ENCODE measurements at places on chromosomes 2 and 18.

GRCh38 chr18:13265008-13265910, 46.7 kb downstream of the LDLRAD4 start:
- DNase-seq = no peak

DNA sequence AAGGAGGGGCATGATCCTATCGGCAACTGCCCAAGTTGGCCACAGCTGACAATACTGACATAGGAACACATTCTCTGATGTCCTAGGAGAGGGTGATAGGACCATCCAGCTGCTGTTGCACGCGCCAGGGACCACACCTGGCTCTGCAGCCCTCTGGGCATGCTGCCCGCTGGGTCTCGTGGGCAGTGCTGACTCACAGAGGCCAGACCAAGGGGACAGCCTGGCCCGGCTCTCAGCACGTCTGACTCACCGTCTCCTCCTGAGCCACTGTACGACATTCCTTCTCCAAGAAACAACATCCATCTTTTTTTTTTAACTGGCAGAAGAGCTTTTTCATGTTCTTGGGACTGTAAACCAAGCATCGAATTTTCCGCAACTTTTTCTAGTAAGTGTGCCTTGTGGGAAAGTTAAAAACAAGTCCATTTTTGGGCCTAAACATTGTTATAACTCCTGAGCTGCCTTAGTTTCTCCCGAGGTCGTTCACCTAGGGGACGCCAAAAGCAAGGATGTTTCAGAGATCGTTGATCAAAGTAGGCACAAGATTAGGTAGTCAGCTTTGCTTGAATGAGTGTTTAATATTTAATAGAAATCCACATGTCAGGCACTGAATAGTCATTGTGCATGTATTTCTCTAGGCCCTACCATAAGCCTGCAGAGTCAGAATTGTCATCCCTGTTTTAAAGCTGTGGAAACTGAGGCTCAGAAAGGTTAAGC, 100.3 kb downstream of the TTC32 start:
- no peak for DNase-seq

DNA sequence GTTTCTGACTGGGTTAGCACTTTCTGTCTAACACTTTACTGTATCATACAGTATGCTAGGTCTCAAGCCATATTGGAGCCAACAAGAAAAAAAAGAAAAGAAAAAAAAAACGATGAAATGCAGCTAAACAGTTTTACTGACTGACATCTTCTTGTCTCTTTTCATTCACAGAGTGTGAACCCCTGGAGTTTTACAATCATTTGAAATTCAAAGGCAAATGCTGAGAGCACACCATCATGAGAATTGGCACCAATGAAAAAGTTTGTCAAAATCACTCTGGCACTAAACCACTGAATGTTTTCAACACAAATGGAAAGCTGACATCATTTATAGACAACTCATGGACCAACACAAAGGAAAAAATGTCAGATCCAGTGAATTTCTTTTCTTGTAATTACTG, 513.3 kb downstream of the LRRTM4 start:
- DNase-seq = no peak

- DNase-seq = no peak
Observed at GRCh38 chr2:173749315-173749714, 215.9 kb downstream of the SP3 start.

DNA sequence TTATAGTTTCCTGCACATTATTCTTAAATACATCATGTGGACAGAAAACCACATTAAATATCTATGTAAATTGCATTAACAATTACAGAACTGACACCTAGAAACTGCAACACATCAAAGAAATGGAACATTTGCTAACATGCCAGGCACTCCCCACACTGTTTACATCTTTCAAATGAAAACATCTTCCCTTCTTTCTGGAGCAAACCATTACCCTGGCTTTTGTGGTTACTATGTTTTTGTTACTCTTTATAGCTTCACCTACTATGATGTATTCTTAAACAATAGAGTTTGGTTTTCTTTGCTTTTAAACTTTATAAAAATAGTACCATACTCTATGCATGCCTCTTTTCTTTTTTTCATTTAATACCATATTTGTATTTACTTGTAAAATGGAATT, 1894.5 kb upstream of the CELF4 start:
- DNase-seq = no peak

DNA sequence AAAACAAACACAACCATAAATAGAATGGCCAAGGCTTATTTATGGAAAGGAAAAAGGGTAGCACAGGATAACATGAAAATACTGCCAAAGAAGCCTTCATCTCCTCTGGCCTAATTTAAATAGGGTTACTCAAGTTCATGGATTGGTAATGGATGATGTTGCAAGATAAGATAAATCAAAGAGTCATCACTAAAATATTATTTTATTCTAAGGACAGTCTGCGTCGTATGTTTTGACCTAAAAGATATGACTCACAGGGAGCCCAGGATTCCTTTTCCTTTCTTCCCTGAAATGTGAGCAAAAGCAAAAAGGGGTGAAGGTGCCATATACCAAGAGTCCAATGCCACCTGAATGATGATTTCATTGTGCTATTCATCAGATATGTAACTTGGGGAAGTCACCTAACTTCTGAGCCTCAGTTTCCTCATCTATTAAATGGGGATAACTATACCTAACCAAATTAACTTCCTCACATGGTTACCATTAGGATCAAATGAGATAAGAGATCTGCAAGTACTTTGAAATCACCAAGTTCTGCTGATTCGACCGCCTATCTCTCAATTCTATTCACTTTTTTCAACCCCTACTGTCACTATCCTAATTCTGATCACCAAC, 137.7 kb downstream of the THADA start:
- no peak for DNase-seq

DNA sequence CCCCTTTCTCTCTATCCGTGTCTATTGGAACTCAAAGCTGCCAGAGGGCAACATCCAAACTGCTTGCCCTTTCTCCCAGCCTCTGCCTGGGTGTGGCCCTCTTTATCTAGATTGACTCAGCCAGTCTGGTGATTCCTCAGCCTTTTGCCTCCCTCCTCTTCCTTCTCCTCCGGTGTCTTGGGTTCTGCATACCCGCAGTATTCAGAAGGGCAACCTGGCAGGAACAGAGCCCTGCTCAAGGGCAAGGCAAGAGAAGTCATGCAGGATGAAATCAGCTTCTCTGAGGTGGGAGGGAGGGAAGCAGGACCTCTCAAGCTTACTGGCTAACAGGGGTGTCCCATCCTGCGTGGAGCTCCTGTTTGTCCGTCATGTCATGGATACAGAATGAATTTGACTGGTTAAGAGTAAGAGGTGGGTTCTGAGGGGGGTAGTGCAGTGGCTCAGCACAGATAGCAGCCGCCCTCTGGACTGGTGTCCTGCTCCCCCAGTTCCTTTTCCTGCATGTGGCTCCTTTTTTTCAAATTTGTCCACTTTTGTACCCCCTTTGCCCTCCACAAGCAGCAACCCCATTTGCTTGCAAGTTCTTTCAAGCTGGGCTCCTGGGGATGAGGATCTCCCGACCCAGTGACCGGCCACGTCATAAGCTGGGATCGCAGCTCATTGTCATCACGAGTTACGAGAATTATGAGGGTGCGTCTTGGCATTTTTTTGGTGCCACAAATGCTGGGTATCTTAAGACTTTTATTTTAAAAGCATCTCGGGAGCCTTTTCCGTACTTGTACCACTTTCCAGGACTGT, 154.1 kb downstream of the FHOD3 start:
- no peak for DNase-seq

DNA sequence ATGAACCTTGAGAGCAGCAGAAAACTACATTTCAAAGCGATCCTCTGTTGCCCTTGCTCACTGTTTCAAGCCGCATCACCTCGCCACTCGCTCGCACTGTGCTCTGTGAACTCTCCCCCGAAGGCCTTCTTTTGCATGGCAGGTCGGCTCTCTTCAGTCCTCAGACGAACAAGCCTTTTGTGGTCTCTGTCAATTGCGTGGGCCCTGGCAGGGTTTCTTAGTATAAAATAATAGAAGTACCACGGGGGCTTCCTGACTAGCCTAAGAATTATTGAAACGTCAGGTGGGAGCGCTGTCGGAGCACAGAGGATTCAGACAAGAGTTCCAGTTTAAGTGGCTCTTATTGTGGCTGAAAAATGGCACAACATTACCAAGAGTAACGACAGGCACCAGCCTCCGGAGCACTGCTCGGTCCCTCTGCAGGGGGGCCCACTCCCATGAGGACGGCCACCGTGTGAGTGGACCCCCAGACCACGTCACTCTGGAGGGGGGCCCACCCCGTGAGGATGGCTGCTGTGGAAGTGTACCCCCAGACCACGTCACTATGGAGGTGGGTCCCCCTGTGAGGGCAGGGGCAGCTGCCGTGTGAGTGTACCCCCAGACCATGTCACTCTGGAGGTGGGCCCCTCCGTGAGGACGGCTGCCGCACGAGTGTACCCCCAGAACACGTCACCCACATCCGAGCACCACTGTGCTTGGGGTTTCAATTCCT, 237.7 kb downstream of the HDAC4 start:
- no peak for DNase-seq

- DNase-seq = no peak
Observed at GRCh38 chr2:170113168-170113894, 64.6 kb upstream of the MYO3B start.

GRCh38 chr2:126653761-126654160, 2.2 kb upstream of the GYPC start:
- DNase-seq = no peak

DNA sequence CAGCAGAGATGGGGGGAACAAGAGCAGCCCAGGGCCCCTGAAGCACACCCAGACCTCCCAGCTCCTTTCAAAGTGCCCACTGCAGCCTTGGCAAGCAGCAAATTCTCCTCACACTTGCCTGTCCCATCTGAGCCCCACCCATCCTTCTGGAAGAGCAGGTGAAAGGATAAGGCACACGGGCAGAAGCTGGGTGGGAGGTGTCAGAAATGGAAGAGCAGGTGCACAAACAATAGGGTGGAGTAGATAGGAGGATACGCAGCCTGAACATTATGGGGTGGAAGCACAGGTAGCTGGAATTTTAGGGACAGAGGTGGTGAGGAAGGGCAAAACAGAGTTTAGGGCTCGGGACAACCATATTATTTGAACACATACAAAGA, 69.2 kb downstream of the TNS1 start:
- DNase-seq = no peak

- no peak for DNase-seq
Observed at GRCh38 chr2:109355192-109355843, 226.3 kb downstream of the SH3RF3 start.

- DNase-seq = no peak
Observed at GRCh38 chr2:133526530-133527300, 41.5 kb downstream of the NCKAP5 start.

GRCh38 chr2:11155381-11156035, at the start of gene SLC66A3:
SLC66A3 (plus strand) TSS chr2:11155467; CDS start chr2:11155547, 80 bp downstream.
- peak; percentile 87 for DNase-seq

DNA sequence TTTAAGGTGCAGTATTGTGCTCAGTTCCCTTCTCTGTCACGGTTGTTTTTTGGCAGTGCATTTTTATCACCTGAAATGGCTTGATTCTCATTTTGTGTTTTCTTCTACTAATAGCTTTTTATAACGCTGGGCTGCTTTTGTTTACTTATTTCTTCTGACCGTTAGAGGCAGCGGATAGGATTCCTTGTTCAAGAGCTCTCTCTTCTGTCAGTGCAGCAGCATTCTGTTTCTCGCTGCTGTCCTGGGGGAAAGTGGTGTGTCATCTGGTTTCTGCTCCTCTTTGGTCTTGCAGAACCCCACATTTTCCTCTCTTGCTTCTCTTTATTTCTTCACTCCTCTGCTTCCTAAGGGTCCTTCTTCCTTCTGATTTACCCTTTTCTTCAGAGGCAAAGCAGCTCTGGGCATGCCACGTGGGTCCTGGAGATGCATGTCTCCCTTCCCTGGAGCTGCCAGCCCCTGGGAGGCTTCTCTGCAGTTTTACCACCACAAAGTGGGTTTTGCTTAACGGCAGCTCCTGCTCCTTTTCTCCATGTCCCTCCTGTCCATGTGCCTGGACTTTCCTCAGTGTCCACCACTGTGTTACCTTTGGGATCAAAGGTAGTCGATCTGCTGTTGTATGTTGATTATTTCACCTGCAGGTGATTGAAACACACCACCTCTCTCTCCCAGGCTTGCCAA, 47.3 kb upstream of the SNTG2 start:
- no peak for DNase-seq

DNA sequence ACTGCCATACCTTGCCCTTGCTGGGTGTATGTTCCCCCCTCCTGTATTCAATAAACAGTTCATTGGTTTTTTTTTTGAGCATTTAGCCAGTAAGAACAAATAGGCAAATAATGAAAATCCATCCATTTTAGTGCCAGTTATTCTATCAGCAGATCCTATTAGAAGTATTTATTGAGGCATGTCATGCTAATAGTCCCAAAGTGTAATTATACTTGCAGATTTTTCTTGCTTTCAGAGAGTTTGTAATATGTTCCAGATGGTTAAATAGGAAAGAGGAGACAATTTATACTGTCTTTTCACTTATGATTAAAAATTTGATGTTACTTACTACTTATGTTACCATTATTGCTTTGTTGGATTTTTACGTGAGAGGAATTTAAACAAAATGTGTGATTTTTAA, 127.6 kb downstream of the NCOA1 start:
- no peak for DNase-seq

- DNase-seq = no peak
Observed at GRCh38 chr2:137959166-137959565, 5.1 kb upstream of the HNMT start.
